ENCODE measurements at places on chromosomes 1 and 21. TPM values are rescaled to one million over a fixed set of nuclear protein-coding genes. Genes with fewer than 3 reads are reported as not detected.

The TAS1R1 gene
- not detected for total RNA-seq

GRCh38 chr1:180586671-180587155 is 27.9 kb downstream of the OVAAL start:
- H3K36me3 ChIP-seq, result no peaks in the 10 kb centered on the region
- peak overlapping the region; percentile 62 for H3K4me3 ChIP-seq

DNA sequence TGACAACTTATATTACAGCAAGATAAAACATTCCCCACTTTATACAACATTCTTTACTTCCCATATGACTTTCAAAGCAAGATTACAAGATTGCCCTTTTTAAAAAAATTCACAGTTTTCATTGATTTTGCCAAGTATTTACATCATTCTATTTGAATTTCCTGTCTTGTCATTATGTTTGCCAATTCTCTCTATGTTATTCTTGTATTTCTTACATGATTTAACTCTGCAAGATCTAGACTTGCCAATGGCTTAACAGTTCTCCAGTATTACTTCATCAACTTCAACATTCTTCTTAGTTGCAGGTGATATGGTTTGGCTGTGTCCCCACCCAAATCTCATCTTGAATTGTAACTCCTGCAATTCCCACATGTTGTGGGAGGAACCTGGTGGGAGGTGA is 31.6 kb downstream of the FMO4 start:
- no peak overlapping the region for H3K27ac ChIP-seq
- H3K36me3 ChIP-seq, result no peaks in the 10 kb centered on the region
- no peaks in the 10 kb centered on the region for H3K27me3 ChIP-seq
- DNase-seq, result no peak
- peaks cover 4% of the 10 kb centered on the region for H3K4me1 ChIP-seq

- DNase-seq, result no peak
- peaks cover 9% of the 10 kb centered on the region for H3K4me1 ChIP-seq
- no peaks in the 10 kb centered on the region for H3K27me3 ChIP-seq
- H3K4me3 ChIP-seq, result no peak overlapping the region
- H3K27ac ChIP-seq, result peak overlapping the region; percentile 98
- H3K36me3 ChIP-seq, result peaks cover 13% of the 10 kb centered on the region
Observed at GRCh38 chr1:178472531-178472930, 24.2 kb downstream of the CLEC20A start.
